ENCODE measurements at places on chromosomes 12 and 14.

- DNase-seq, result no peak
Observed at GRCh38 chr14:63890553-63890952, 37.7 kb downstream of the SYNE2 start.

GRCh38 chr12:131348231-131348630 lies 362.7 kb upstream of the SFSWAP start:
- DNase-seq, result no peak

DNA sequence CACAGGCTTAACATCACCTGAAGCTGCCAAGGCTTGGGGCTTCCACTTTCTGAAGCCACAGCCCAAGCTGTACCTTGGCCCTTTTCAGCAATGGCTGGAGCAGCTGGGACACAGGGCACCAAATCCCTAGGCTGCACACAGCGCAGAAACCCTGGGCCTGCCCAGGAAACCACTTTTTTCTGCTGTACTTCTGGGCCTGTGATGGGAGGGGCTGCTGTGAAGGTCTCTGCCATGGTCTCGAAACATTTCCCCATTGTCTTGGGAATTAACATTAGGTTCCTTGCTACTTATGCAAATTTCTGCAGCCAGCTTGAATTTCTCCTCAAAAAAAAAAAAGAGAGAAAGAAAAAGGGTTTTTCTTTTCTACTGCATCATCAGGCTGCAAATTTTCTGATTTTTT lies 219.1 kb downstream of the RPL10L start:
- DNase-seq, result no peak

- no peak for DNase-seq
Observed at GRCh38 chr14:93240678-93241000, 33.6 kb downstream of the UBR7 start.

DNA sequence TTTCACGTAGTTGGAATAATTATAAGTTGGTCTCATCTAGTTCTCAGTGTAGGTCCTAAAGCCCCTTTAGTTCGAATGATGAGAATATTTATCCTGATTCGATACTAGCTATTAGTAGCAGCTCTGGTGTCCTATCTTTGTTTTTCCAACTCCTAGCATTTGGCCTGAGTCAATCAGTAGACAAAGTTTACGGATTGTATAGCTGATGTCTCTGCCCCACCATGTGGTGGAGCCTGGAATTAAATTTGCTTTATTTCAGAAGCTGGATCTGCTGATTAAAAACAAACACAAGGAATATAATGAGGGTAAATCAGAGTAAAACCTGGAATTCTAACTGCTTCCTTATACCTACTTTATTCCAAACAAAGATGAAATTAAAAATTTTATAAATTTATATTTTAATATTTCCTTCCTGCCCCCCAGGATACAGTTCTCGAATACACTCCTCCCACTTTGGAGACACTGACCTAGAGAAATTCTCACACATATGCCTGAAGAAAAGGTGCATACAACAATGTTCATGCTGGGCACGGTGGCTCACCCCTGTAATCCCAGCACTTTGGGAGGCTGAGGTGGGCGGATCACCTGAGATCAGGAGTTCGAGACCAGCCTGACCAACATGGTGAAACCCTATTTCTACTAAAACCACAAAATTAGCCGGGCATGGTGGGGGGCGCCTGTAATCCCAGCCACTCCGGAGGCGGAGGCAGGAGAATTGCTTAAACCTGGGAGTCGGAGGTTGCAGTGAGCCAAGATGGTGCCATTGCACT lies 7.6 kb upstream of the BRMS1L start:
- no peak for DNase-seq

DNA sequence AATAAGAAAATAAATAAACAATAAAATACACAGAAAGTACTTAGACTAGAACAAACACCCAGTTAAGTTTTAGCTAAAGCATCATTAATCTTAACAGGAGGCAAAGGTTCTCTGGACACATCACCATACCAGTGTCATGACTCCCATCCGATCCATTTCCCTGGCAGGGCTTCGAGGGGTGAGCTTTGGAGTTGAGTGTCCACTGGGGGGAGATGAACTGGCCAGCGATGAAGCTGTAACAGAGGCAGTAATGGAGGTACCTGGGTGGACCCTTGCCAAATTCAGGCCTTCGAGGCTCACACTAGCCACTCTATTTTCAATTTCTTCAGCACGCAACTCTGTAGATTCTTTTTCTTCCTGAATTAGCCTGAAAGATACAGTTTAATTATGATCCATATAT lies 269.5 kb downstream of the ACSS3 start:
- no peak for DNase-seq

- no peak for DNase-seq
Observed at GRCh38 chr12:20077618-20078017, 290.7 kb upstream of the PDE3A start.

GRCh38 chr14:86521843-86522242 lies 991.9 kb downstream of the FLRT2 start:
- DNase-seq, result no peak

DNA sequence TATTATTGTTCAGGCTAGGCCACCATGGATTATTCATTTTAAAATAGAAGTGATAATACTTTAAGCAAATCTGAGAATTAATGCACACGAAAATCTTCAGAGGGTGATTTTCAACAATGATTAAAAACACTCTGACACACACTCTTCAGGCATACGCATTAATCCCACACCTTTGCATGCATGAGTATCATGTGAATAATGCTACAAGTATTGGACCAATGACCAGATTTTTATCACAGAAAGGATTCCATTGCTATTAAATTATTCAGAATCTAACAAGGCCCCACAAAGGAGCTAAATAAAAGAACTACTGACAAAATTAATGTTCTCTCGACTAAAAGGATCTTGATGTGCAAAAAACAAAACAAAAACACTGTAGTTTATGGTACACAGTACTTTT lies 11.1 kb downstream of the EPS8 start:
- DNase-seq, result no peak

- DNase-seq, result no peak
Observed at GRCh38 chr12:117090816-117091711, 8.2 kb downstream of the TESC start.

- no peak for DNase-seq
Observed at GRCh38 chr12:100427078-100427477, 46.6 kb upstream of the NR1H4 start.

GRCh38 chr12:65121049-65121955 lies at the start of gene WIF1:
Gene WIF1 (minus strand): TSS chr12:65121305. CDS start chr12:65121191, 114 bp downstream.
- DNase-seq, result no peak

- no peak for DNase-seq
Observed at GRCh38 chr14:52263190-52263589, 4.3 kb upstream of the PTGDR start.

DNA sequence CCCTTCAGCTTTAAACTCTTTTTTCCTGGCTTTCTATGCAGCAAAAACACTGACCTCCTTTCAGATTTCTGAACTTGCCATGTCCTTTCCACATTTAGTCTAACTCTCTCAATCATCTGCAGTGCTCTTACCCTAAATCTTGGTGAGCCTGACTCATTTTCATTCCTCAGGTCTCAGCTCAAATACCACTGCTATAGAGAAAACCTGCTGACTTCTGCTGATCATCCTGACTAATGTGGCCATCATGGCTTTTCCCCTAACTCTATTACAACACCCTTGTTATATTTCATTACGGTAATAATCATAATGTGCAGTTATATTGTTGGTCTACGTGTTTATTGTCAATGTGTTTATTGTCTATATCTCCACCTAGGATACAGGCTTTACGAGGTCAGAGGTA lies 207.3 kb upstream of the OR4E1 start:
- DNase-seq, result no peak

DNA sequence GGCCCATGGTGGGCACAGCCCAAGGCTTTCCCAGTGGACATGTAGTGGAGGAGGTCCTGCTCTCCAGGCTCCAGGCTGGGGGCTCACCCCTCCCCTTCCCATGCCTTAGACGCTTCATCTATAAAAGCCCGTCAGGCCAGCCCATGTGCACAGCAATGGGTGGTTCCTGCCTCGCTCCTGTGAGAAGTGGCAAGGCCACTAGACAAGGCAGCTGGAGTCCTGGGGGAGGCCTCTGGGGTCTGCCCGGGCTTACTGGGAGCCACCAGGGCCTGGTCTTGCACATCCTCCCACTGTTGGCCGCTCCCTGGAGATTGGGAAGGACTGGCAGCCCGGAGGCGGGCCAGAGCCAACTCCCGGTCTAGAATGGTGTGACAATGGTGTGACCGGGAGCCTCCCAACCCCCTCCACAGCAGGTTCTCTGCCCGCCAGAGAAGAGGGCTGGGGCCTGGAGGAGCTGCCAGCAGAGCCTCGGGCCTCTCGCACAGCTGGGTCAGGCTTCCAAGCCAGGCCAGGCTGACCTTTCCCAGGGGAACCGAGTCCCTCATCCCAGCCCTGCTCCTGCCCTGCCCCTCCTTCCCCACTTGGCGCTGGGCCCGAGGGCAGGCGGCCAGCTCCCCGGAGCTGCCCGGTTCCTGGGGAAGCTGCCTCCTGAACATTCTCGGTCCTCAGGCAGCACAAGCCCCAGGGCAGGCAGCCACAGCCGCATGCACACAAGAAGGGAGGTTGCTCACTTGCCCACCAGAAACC lies 97.9 kb downstream of the RFLNA start:
- DNase-seq, result no peak

DNA sequence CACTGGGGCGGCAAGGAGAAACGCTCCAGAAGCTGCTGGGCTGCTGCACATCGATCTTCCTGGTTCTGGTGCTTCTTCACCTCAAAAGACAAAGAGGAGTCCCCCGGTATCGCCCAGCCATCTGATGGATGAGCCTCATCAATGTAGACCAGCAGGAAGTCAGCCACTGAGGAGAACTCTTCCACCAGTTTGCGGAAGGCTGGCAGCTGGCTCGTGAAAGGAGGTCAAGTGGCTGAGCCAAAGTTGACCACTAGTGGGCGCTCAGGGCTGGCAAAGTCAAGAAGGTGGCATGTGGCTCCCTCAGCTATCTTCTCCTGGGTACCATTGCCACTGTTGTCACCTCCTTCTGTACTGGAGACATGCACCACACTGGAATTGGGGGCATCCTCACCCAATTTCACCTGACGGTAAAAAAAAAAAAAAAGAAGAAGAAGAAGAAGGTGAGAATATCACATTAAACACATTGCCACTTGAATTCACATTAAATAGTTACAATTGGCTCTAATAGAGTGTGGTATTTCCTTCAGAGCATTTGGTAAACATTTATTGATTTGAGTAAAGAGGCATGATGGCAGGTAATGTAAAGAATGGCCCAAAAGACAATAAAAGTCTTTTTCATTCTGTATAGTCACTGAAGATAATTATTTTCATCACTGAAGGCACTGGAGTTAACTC lies 8.3 kb downstream of the DIO2 start:
- DNase-seq, result no peak

DNA sequence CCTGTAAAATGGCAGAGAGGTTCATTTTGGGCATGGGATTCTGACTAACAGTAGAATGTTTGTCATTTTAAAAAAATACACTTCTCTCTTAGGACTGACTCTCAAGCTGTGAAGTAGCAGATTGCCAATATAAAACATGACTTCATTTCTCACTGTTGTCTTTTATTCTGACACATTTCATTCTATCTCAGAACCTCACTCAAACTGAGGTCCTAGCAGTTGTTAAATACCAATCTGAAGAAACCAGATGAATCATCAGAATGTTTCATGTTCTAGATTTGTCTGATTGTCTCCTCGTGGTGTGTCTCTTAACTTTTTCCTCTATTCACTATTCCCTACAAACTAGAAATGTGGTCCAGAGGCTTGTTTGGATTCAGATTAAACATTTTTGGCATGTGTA lies 276.5 kb upstream of the NPAS3 start:
- DNase-seq, result no peak

DNA sequence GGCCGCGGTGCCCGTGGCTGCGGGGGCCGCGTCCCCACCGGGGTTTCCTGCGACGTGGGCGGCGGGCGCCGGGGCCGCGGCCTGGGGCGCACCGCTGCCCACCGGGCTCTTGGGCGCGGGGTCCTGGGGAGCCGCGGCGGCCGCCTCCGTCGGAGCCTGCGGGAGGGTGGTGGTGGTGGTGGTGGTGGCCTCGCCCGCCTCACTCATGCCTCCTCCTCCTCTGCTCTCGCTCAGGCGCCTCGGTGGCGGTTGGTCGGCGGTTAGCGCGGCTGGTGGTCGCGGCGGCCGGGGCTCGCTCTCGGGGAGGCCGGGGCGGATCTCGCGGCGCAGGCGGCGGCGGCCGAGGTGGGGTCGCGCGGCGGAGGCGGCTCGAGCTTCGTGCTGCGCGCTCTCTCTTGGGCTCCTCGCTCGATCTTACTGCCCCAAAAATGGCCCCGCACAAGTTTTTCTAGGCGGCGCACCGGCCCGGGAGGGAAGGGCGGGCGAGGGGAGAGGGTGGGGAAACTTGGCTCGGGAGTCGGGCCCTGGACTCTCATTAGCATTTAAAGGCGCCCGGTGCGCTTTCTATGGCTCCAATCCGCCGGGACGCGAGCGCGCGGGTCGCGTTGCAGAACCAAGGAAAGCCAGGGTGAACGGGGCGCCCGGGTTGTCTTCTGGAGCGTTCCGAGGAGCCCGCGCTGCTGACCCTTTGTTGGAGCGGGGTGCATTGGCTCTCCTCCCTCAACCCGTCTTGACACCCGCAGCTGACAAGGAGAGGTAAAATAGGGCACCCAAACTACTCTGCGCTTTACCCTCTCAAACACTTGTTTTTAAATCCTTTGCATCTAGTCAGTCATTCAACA lies at the start of gene YBX3:
Gene YBX3 (minus strand): TSS at position 419 of the 842 bp plus-strand sequence. CDS start 212 bp downstream, at position 207.
- peak; percentile 38 for DNase-seq

GRCh38 chr14:79279645-79280597 lies 931.4 kb downstream of the DIO2 start:
- no peak for DNase-seq

GRCh38 chr12:57604992-57605810 lies 577 bp downstream of the DTX3 start:
- DNase-seq, result no peak

- no peak for DNase-seq
Observed at GRCh38 chr12:60577607-60578006, 981.8 kb downstream of the SLC16A7 start.

DNA sequence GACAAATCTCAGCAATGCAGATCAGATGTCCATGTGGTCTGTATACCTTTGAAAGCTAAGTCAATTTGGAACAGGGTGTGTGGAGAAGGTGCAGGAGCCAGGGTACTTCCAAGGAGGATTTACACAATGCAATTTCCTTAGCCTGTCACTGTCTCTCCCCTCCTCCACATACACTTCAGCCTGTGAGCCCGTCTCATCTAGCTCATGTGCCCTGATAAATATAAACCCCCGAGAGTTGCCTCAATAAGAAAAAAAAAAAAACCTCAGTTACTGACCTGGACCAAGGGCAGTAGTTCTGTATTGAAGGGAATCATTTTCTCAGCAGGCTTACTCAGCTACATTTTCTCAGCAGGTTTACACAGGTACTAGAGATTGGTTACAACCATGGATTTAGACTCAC lies 132.1 kb upstream of the PELI2 start:
- DNase-seq, result no peak

GRCh38 chr12:66694666-66695613 lies 16.1 kb upstream of the GRIP1 start:
- no peak for DNase-seq

DNA sequence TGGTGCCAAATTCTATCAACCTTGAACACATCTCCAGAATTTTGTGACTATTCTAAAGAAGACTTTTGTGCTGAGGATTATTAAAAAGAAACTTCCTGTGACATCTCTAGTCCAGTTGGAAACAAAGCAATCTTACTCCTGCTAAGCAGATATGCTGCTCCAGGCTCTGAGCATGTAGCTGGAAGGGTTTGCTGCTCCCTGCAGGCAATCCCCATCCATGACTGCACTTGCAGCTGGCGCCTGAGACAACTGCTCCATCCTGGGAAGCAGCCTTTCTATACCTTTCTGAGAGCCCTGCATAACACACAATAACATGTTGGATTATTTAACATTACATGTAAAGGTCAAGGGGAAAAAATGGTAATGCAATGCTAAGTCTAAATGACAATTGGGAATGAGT lies 105.1 kb downstream of the NDUFA12 start:
- DNase-seq, result no peak

- DNase-seq, result no peak
Observed at GRCh38 chr12:34347367-34347766, 325.1 kb downstream of the ALG10 start.

- DNase-seq, result no peak
Observed at GRCh38 chr12:6465467-6466183, 4.9 kb downstream of the VAMP1 start.

Data from stimulated activated CD8-positive, alpha-beta memory T cell treated with anti-CD3 and anti-CD28 coated beads, Interleukin-4, amount 100 ng/mL, for 24 hours (primary cell).